ENCODE measurements at places on chromosomes 11 and 22.
A peak's percentile ranks its signal among the peaks of the same experiment; 100 is the strongest.

- DNase-seq = no peak
These were observed 78.4 kb downstream of the SIK3 start for GRCh38 chr11:117019871-117020270.

DNA sequence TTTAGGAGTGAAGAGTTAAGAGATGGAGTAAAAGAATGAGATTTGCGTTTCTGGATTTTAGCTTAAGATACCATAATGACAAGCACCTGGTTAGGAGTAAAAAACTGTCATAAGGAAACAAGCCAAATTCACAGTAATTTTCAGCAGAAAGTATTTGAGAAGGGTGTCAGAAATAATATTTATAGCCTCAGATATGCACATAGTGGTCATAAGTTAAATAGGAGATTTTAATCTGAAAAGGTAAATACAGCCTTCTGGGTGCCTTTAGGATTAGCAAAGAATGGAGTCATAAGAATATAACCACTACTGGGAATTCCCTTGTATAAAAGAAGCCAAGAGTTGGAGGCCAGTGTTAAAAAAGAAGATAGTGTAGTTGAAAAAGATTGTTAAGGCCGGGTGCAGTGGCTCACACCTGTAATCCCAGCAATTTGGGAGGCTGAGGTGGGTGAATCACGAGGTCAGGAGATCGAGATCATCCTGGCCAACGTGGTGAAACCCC, 160.1 kb downstream of the SWAP70 start:
- DNase-seq = no peak

GRCh38 chr22:48334971-48335370, 1492.7 kb downstream of the BRD1 start:
- DNase-seq = no peak

DNA sequence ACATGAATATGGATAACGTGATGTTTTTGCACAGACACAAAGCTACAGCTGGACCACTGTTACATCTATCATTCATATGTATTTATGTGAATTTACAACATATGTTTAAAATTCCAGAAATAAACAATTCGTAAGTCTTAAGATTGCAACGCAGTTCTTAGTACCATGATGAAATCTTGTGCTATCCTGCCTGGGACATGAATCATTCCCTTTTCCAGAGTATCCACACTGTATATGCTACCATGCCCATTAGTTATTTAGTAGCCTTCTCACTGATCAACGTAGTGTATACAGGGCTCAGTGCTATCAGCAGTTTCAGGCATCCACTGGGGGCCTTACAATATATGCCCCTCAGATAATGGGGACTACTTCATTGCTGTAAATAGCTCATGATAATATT, 4.3 kb downstream of the ATL3 start:
- DNase-seq = no peak

- DNase-seq = no peak
These were observed 110.6 kb downstream of the KIF18A start for GRCh38 chr11:27997344-27997743.

GRCh38 chr22:25051983-25052710, 99.6 kb downstream of the KIAA1671 start:
- DNase-seq = no peak

DNA sequence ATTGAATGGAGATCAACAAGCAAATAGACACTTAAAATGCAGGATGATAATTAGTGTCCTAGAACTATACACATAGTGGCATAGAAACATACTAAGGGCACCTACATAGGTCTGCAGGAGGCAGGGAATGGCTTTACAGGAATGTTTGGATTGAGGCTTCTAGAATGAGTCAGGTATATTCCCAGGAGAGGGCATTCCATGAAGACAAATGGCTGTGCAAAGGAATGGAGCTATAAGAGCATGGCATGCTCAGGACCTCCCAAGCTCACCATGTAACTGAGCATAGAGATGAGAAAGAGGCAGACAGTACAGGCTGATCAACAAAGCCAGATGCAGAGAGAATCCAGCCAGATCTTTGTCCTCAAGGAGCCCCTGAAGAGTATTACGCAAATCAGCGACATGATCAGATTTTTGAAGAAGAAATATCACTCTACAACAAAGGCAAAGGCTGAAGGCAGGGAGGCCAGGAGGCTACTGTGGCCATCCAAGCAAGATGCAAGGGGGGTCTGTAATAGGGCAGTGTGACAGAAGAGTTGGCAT, 211.1 kb upstream of the MTNR1B start:
- no peak for DNase-seq

DNA sequence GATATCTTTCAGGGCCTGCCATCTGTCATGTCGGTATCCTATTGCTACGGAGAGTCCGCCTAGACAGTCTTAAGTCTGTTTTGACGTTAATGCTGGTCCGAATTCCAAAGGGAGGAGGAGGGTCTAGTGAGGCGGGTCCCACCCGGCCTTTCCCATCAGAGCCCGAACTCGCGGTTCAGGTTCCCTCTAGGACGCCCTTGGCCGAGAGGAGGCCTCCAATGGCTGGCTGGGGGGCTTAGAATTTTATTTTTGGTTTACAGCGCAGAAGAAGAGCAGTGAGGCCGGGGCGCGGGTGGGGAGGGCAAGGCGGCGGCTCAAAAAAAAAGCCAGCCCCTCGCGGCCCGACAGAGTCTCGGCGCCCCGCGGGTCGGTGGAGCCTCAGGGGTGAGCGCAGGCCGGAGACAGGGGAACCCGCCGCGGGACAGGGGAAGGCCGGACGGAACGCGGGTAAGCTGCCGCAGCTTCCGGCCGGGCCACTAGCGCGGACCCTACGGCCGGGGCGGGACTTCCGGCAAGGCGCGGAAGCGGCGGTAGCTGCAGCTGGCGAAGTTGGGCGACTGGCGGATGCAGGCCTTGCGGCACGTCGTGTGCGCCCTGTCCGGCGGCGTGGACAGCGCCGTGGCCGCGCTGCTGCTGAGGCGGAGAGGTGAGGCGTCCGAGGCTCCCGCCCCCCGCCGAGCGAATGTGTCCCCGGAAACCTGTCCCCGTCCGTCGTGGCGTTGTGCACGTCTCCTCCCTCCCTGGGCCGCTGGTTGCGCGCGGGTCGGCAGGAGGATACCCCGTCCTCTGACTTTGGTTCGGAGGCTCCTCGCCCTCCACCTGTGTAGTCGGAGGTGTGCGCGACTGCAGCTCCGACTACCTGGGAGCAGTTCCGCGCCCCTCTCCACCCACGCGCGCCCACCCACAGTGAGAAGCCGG, at the start of gene TRMU:
TRMU (plus strand) TSS at position 514 of the 918 bp plus-strand sequence; CDS start at position 565, 51 bp downstream.
- peak; percentile 97 for DNase-seq

DNA sequence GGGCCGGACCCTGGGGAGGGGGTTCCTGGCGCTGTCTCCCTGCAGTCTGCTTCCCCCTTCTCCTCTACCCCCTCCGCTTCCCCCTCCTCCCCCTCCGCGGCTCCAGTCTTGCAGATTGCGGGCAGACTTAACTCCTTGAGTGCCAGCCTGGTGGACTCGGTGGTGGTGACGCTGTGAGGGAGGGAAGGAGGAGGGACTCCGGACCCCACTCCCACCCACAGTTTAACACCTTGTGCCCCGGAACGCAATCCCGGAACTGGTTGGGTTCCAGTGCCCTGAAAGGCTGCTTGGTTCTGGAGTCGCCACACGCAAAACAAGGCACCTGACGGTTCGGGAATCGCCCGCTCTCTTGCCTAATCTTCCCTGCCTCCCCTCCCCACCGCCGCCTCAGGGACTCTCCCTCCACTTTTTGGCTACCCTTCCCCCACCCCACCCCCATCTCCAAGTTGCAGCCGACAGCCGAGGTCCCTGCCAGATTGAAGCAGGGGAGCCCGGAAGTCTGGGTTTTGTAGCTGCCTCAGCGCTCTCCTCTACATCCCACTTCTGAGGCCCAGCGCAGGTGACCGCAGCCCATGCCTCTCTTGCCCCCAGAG, 3.9 kb upstream of the BCL9L start:
- DNase-seq = peak; percentile 92

- DNase-seq = no peak
These were observed 12.5 kb upstream of the ELF5 start for GRCh38 chr11:34525888-34526657.

GRCh38 chr22:35538801-35539321, 1.8 kb upstream of the RASD2 start:
- DNase-seq = no peak

- no peak for DNase-seq
These were observed 57.0 kb downstream of the GDPD4 start for GRCh38 chr11:77244277-77245027.

DNA sequence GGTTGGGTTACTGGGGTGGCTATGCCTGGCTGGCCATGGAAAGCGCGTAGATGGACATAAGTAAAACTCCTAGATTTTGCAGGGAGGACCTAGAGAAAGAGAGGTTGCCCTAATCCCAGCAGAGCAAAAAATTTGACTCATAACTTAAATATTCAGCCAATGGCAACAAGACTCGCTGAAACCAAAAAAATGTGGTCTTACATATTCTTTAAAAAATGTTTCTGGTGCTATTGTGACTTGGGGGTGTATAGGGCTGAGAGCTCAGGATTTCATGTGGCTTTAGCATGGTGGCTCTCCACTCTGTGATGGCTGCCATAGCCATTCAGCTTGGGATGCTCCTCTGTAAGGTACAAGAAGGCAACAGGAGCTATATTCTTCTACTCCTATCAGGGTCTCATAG, 27.2 kb upstream of the PDGFD start:
- no peak for DNase-seq

DNA sequence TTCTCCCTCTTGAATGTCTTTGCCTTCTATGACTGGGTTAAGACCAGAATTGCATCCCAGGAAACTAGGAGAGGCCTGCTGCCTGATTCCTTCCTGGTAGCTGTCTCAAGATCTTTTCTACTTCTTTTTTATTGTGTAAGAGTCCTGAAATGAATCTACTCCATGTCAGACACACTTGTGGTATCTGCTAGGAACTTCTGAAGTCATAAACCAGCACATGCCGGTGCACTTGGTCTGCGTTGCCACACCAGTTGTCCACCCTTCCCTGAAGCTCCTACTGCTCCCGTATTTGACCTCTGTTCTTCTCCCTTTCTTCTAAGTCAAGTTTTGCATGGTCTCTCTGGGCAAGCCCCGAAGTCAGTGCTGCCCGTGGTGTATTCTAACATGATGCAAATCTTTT, 644.2 kb downstream of the ETS1 start:
- DNase-seq = no peak

- peak; percentile 73 for DNase-seq
These were observed 15.3 kb upstream of the IL17REL start for GRCh38 chr22:50027639-50028537.

DNA sequence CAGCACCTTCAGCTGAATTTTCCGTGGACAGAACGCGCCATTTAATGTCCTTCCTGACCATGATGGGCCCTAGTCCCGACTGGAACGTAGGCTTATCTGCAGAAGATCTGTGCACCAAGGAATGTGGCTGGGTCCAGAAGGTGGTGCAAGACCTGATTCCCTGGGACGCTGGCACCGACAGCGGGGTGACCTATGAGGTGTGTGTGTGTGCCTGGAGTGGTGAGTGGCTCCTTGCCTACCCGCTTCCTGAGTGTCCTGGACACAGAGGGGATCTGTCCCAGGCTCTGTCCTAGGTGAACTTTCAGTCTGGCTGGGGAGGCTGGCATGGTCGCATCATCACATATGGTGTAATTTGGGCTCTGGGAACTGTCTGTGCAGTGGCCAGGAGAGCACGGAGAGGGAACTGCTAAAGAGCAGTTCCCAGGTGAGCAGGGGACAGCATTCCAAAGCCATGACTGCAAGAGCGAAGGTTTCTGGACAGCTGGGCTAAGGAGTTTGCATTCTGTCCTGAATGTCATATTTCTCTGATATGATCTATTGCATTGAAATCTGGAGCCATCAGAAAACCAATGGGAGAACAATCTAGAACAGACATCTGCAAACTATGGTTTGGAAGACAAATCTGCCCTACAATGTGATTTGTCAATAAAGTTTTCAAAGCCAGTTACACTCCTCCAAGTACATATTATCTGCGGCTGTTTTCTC, 104.3 kb downstream of the RRAS2 start:
- DNase-seq = peak; percentile 52

DNA sequence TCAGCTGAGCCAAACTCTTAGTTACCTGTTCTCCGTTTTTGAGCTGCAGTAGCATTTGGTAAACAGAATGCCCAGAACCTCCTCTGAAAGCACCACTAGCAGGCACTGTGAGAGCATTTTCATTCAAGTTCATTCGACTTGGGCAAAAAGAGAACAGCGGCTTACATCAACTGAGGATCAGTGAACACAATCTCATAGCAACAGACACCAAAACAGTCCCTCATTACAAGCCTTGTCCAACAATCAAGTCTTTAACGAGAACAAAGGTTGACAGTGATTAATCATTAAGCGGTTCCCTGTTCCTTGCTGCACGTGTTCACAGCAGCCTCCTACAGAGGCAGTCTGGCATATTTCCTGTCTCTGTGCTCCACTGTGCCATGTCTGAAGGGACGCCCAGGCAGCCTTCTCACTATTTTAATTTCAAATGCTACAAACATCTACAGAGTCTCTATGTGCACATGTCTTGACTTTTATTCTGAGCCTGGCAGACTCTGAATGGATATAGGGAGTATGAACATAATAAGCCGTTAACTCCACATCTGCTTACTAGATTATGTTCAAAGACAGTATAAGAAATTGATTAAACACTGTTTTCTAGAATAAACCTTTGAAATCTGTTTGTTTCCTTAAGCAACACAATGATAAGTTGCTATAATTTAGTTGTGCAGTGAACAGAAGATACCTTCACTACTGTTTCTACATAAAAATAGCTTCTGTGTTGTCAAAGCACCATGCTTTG, 88.3 kb upstream of the MTMR2 start:
- peak; percentile 75 for DNase-seq

DNA sequence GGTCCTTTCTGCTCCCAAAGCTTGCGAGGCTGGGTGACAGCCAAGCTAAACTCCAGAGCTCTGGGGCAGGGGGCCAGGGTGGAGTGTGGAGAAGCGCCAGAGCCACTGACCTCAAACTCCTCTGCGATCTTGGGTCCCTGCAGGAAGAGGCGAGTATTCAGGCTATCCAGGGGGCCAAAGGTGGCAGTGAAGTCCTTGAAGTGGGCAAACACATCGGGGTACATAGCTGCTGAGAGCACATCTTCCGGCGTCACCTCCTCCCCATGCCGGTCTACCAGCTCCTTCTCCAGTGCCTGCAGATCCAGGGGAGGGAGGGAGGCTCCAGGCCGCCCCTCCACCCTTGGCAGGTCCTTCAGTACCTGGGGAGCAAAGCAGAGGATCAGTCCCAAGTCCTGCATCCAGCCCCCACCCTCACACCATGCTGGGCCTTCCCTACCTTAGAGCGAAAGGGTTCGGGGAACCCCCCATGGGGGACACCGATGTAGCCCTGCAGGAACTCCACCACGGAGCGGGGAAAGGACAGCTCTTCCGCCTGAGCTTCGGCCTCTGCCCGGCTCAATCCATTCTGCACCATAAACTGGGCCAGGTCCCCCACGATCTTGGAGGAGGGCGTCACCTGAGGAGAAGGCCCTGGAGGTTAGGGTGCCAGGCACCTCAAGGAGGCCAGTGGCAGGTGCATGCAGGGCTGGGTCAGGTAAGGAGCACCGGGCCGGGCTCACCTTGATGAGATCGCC, 6.4 kb downstream of the RCE1 start:
- peak; percentile 58 for DNase-seq
